ENCODE measurements at places on chromosomes 7 and 10.

- peak; percentile 26 for DNase-seq
Measured at GRCh38 chr10:79386637-79387465, 39.6 kb downstream of the PPIF start.

DNA sequence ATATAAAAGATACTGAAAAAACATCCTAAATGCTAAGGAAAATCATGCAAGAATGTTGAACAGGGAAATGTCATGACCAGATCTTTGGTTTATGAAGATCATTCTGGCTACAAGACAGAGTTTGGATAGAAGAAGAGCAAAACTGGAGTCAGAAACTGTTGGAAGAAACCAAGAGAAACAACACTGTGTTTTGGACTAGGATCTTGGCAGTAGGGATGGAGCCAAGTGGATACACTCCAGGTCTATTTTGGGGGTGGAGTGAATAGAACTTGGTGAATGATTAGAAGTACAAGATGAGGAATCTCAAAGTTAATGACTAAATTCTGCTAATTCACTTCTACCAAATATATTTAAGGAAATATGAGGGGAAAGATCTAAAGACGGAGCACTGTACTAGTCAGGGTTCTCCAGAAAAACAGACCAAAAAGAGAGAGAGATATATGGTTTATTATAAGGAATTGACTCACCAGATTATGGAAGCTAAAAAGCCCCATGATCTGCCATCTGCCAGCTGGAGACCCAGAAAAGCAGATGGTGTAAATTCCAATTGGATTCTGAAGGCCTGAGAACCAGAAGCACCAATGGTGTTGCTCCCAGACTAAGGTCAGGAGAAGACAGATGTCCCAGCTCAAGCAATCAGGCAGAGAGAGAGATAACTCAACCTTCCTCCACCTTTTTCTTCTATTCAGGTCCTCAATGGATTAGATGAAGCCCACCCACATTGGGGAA is 254.9 kb downstream of the TRIL start:
- DNase-seq, result no peak

DNA sequence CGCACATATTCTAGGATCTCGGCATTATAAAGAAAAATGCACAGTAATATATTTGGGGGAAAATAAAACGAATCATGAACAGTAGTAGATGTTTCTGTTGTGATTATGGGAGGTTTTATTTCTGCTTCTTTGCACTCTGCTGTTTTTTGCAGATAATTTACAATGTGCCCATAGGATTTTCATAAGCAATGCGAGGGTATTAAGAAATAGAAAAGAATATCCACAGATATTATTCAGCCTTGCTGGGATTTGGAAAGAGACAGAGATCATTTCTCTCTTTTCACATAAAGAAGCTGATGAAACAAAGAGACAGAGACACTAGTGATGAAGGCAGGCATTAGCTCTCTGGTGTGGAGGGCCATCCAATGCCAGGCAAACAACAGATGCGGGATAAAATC is 158.6 kb downstream of the KCNMA1 start:
- DNase-seq, result no peak

DNA sequence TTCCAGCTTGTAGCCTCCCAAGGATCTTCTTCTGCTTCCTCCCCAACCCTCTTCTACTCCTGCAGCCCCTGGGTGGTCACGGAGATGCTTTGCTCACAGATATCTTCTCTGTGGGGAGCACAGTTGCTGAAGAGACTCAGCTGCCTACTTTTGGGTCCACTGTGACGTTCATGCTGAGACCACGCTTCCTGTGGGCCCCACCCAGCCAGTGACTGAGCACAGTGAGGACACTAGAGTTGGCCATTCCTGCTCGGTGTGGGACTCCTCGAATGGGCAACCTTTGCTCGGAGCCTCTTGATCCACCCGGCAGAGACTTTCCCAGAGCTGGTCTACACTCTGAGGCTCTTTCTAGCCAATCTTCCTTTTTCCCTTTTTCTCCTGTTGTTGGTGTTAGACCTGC is 73.9 kb downstream of the ADRA2A start:
- no peak for DNase-seq

DNA sequence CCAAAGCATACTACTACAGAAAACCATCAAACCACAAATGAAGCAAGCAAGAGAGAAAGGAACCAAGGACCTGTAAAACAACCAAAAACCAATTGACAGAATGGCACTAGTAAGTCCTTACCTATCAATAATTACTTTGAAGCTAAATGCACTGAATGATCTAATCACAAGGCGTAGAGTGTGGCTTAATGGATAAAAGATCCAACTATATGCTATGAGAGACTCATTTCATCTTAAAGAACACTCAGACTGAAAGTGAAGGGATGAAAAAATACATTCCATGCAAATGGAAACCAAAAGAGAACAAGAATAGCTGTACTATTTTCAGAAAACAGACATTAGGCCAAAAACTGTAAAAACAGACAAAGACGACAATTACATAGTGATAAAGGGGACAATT is 70.7 kb downstream of the CRPPA start:
- DNase-seq, result no peak

DNA sequence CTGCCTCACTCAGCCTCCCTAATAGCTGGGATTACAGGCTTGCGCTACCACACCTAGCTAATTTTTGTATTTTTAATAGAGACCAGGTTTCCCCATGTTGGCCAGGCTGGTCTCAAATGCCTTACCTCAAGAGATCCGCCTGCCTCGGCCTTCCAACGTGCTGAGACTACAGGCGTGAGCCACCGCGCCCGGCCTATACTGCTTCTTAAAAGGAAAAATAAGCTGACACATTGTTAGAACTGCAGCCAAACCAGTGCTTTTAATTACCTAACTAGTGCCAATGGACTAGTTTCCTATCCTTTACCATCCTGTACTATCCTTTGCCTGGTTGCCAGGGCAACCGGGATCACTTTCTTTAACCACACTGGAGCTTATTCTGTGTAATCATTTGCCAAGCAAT is 108.0 kb downstream of the LRRTM3 start:
- no peak for DNase-seq

GRCh38 chr10:103254538-103255325 is 9.0 kb downstream of the RPEL1 start:
- DNase-seq, result no peak

DNA sequence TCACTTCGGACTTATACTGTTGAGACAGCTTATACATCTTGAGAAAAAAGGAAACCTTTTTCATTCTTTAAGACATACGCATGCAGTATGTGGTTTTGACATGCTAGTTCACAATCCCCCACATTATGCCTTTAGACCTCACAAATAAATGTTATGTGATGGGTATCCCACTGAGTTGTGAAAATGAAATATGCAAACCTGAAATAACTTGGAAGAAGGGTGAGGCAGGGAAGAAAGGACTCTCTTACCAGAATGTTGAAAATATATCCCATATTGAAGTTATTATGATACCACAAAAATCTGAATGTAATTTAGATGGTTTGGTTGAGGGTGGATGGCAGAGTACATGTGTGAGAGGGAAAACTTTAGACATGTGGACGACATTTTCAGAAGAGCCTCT is 379.8 kb downstream of the BBS9 start:
- DNase-seq, result no peak

All from iPS-NIHi11 (cell line).